NCI-H146 (cell line): ENCODE measurements at places on chromosomes 7 and 10.

- no peak for DNase-seq
Measured at GRCh38 chr10:8037941-8038894, 16.3 kb upstream of the GATA3 start.

- DNase-seq: no peak
Measured at GRCh38 chr10:116852246-116852645, 2.9 kb downstream of the ENO4 start.

DNA sequence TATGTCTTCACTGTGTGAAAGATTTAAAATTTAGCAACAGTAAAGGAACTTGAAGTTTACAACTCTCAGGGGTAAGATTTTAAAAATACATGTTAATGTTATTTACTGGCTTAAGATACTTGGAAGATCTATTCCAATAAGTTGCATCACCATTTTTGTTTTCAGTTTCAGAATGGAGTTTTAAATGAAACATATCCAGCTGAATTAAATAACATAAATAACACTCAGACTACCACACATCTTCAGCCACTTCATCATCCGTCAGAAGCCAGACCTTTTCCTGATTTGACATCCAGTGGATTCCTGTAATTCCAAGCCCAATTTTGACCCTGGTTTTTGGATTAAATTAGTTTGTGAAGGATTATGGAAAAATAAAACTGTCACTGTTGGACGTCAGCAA, 44.3 kb downstream of the AHR start:
- DNase-seq: no peak

- no peak for DNase-seq
Measured at GRCh38 chr10:71694567-71694968, 25.0 kb downstream of the C10orf105 start.

DNA sequence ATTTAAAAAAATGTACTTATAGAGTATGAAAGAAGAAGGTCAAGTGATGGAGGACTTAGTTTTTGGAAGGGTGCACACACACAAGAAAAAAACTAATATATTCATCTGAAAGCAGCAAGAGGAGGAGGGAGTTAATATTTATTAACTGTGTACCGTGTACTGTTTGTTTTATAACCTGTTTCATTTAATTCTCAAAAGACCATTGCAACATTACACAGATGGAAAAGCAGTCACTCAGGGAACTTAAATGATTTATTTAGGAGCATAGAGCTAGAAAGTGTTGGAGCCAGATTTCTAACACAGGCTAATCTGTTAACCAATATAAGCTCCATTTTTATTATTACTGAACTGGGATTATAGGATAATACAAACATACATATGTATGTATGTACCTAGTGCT, 36.7 kb downstream of the GLCCI1 start:
- DNase-seq: no peak

DNA sequence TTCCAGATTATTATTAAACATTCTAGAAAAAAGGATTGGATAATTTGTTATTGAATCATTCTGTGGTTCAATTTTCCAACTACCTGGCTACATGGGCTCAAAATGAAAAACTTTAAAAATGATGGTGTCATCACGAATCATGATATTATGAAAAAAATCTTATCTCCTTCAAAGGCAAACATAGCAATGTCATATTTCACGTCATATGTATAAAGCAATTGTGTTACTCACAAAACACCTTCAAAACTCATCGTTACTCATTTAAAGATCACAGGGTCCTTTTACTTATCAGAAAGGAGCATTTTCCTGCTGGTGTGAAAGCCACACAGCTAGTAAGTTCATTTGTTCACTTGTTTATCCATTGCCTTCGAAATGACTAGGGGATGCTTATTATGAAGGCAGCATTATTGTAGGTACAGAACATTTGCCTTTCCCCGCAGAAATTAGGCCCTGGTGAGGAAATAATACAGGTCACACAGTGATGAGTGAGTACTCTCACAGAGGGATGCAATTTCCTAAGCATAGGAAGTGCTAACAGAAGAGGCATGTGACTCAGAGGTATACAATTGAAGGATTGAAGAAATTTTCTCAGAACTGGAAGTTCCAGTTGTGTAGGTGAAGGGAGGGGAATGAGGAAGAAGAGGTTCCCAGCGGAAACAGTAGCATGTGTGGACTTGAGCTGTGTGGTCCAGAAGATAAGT, 478.7 kb downstream of the INHBA start:
- DNase-seq: no peak

GRCh38 chr7:209906-210305, 17.5 kb downstream of the FAM20C start:
- DNase-seq: no peak

- no peak for DNase-seq
Measured at GRCh38 chr10:60073781-60074656, 167.7 kb upstream of the CCDC6 start.

GRCh38 chr7:85285527-85285926, 98.7 kb upstream of the SEMA3D start:
- DNase-seq: peak; percentile 81

- no peak for DNase-seq
Measured at GRCh38 chr7:95999481-95999880, 227.1 kb downstream of the DYNC1I1 start.

GRCh38 chr10:118045158-118045836, 1.4 kb downstream of the RAB11FIP2 start:
- no peak for DNase-seq

GRCh38 chr10:116082206-116082605, 190.8 kb downstream of the GFRA1 start:
- no peak for DNase-seq

DNA sequence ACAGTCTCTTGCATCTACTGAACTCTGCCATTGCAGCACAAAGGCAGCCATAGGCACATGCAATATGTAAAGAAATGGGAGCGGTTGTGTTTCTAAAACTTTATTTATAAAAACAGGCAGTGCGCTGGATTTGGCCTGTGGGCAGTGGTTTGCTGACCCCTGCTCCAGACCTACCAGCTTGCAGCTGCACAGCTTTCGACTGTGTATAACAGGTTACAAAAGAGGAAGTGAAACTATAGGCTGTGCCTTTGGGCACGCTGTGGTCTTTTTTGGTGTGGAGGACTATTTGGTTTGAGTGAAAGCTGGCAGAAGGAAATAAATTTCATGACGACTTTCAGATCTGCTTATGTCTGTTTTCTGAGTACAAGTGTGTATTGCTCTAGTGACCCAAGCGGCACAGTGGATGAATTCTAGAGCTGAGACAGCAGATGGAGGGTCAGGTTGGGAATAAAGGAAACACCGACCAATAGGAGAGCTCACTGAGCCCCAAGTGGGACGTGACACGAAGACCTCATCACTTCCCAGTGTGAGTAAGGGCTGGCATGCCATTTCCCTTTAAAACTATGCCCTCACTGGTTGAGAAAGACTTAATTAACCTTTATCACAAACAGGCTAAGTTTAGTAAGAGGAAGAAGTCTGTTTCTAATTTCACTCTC, 152.7 kb downstream of the ANK3 start:
- no peak for DNase-seq
